ENCODE measurements at places on chromosomes 4 and X.

GRCh38 chr4:153223427-153223801 is 19.2 kb downstream of the TRIM2 start:
- DNase-seq: no peak

- no peak for DNase-seq
Measured at GRCh38 chr4:3481113-3481531, 18.0 kb downstream of the DOK7 start.

GRCh38 chrX:1451661-1452515 is 821 bp downstream of the ASMTL start:
- DNase-seq: no peak

GRCh38 chrX:123432361-123433150 is 248.5 kb downstream of the GRIA3 start:
- DNase-seq: no peak

- no peak for DNase-seq
Measured at GRCh38 chr4:8052160-8052691, 106.4 kb downstream of the ABLIM2 start.

- no peak for DNase-seq
Measured at GRCh38 chrX:43677993-43678392, 21.9 kb downstream of the MAOA start.

GRCh38 chr4:181845617-181846016 is 397.6 kb upstream of the TENM3 start:
- no peak for DNase-seq

- DNase-seq: no peak
Measured at GRCh38 chrX:37802028-37802427, 22.2 kb downstream of the CYBB start.

GRCh38 chrX:47293106-47293505 is 60.3 kb downstream of the USP11 start:
- no peak for DNase-seq

GRCh38 chr4:73438048-73438447 is 2.0 kb downstream of the AFP start:
- no peak for DNase-seq

GRCh38 chrX:22186165-22186564 is 86.5 kb upstream of the CBLL2 start:
- no peak for DNase-seq

DNA sequence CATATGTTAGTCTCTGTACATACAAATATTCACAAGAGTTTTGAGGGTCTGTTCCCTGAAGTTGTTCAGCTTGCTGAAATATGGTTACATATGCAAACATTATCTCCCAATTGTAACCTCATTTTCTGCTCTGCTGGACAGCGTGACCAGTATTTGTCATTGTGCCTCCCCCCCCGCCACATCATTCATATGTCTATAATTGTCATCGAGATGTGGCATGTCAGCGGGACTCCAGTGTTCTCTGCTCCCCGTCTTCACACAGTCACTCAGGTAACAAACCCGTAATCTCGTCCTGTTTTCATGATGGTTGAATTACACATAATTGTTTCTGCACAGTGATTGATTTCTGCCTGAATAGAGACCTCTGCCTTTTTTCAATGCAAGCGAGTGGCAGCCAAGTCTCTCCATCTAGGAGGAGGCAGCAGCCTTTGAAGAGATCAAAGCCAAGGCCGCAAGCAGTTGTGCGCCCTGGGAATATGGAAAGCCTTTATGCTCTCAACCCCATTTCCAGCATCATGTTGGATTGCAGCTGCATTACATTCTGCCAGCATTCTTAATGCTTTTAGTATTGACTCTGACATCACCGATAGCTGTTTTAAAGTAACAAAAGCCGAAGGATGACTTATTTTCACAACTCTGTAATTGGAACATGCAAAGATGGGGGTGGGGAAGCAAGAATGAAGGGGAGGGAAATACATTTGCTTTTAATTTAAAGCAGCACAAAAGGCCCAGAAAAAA is 27.4 kb downstream of the LEF1 start:
- DNase-seq: no peak
